ENCODE measurements at places on chromosomes 2 and 18.

- DNase-seq = no peak
Measured at GRCh38 chr18:31044926-31045325, 2.4 kb upstream of the DSC3 start.

DNA sequence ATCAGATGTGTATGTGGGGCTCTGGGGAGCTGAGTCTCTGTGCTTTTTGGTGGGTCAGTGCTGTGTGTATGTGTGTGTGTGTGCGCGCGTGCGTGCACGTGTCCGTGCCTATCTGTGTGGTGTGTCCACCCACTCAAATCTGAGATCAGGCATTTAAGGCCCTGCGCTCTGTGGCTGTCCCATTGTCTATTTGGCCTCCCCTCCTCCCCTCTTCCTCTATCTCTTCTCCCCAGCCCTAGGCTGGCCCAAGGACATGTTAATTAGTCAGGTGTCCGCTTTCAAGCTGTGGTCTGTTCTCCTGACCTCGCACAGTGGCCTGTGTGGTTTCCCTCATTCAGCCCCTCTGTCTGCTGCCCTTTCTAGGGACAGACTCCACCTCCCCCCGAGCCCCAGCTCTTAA is 136.4 kb downstream of the DYSF start:
- DNase-seq = no peak

GRCh38 chr2:54459037-54459441 is 2.9 kb downstream of the SPTBN1 start:
- no peak for DNase-seq

- DNase-seq = peak; percentile 66
Measured at GRCh38 chr18:48541026-48541746, 2.4 kb downstream of the CTIF start.

- peak; percentile 31 for DNase-seq
Measured at GRCh38 chr2:53422979-53423378, 344.6 kb upstream of the CHAC2 start.

- no peak for DNase-seq
Measured at GRCh38 chr2:14944562-14945346, 312.2 kb downstream of the LRATD1 start.

GRCh38 chr18:39793609-39794008 is 2161.4 kb upstream of the PIK3C3 start:
- no peak for DNase-seq

Data from GM10248 (cell line).